Stimulated activated CD4-positive, alpha-beta T cell treated with anti-CD3 and anti-CD28 coated beads, TNF-alpha, amount 100 ng/mL, for 4 hours (primary cell): ENCODE measurements at places on chromosomes 7 and 10.

DNA sequence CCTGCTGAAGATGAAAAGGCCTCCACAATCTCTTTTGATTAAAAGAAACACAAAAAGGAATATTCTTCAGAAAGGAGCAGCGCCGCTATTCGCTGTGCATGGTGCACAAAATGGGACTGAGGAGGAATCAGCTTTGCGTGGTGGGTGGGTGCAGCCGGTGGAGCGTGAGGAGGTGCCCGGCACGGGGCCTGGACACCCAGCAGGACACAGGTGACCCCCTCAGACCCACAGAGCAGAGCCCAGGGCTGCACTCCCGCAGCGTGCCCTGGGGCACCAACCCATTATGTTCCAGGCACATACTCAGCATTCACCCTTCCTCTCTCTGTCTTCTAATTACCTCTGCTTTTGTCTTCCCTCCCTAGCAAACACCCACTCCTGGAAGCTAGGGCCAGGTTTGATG, 238.0 kb upstream of the PPP2R2D start:
- no peak for DNase-seq

DNA sequence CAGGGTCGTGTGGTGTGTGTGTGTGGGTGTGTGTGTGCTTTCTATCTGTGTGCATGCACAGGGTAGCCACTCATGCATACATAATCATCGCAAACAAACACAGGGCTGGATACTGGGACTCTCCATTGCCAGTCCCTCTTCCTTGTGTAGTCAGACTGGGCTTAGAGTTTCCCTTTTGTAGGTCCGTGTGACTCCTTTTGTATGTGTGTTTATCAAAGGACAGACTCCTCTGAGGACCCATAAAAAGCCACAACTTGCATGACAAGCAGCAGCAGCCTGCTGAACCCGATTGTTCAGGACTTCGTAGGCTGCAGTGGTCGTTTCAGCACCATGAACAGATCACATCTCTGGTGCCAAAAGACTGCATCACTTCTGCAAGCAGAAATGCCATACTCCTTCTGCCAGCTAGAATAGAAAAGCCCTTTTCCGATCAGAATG, 895 bp downstream of the VSTM2A start:
- no peak for DNase-seq

GRCh38 chr7:12706900-12707536, 19.6 kb downstream of the ARL4A start:
- no peak for DNase-seq

- DNase-seq, result no peak
Measured at GRCh38 chr7:101315336-101315735, 6.3 kb downstream of the IFT22 start.

DNA sequence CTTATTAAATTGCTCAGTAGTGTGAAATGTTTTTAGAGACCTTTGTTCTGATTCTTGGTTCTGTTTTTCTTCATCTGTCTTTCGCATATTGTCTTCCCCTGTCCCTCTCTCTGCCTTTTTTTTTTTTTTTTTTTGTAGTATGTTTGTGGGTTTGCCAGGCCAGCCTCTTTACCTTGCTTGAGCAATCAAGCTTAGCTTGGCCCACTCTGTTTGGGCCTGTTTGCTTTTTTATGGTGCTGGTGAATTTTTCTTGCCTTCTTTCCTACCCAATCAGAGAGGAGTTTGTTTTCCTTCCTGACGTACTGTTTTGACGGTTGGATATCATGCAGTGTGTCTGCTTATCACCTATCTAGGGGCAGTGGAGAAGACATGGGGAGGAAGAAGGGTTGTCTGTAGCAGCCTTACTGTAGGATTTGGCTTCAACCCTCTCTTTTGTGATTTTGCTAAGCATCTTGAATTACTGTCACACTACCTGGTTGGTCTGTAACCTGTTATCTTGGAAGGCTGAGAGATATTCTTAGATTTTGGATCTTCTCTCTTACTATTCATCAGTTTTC, 64.0 kb downstream of the BBS9 start:
- DNase-seq, result no peak

GRCh38 chr10:101007099-101007711, 7.6 kb downstream of the LZTS2 start:
- DNase-seq, result no peak

- DNase-seq, result no peak
Measured at GRCh38 chr10:30172673-30173072, 113.3 kb upstream of the JCAD start.

DNA sequence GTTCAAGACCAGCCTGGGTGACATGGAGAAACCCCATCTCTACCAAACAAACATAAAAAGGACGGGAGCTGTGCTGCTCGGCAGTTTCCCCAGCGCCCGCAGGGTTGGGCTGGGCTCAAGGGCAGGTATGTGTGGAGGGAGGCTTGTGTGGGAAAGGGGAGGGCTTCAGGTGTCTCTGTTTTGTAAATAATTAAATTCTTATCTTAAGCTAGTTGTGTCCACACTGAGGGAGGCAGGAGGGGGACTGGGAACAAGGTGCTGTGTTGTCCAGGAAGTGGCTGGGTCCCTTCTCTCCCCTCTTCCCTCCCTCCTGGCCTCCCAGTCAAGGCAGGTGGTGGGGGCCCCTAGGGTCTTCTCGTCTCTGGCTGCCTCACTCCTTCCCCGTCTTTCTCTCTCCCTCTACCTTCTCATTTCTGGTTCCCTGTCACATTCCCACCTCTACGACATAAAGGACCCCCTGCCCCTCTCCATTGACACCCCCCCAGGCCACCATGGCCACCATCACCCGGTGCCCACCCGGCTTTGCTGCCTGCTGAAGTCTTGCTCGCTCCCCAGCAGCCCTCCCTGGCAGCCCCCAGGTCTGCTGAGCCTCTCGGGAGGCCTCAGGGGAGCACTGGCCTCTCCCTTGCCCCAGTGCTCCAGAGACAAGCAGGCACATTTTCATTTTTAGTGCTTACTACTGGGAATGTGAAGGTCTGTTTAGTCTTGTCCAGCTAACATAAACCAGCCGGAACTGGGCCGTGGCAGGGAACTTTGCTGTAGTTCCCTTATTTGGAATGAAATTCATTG, 19.3 kb downstream of the NEURL1 start:
- no peak for DNase-seq

DNA sequence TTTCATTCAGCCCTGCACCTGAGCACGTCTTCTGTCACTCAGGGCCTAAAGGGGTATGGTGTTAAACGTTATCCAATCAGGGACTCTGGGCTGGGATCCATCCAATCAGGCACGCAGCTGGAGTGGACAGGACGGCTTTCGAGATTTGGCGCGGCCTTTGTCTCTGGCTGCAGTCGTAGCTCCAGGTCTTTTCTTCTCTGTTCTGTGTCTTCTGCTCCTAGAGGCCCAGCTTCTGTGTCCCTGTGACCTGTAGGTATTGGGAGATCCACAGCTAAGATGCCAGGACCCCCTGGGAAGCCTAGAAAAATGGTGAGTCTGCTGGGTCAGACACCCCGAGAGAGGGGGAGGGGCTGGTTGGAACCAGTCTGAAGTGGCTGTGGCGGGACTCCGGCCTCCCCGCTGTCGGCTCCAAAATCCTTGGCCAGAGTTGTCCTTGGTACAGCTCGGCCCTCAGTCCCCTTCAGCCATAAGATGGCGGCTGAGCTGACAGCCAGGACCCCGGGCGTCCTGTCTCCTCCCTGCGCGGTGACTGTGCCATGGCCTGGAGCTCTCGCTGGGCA, 11.7 kb upstream of the ZNF680 start:
- DNase-seq, result no peak

DNA sequence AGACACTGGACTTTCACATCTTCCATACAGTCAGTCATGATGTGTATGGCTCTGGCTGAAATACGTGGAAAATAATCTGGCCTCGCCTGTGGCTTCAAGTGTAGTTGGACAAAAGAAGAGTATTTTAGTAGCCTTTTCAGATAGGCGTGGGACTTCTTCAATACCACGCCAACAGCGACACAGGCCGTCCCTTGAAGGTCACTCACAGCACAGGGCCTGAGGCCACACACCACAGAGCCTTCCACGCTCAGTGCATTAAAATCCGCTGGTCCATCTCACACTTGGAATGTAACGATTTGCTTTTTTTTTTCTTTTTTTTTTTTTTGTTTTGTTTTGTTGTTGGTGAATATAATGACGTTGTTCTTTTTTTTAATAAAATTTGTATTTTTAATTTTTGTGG, 51.8 kb upstream of the SUN1 start:
- no peak for DNase-seq

DNA sequence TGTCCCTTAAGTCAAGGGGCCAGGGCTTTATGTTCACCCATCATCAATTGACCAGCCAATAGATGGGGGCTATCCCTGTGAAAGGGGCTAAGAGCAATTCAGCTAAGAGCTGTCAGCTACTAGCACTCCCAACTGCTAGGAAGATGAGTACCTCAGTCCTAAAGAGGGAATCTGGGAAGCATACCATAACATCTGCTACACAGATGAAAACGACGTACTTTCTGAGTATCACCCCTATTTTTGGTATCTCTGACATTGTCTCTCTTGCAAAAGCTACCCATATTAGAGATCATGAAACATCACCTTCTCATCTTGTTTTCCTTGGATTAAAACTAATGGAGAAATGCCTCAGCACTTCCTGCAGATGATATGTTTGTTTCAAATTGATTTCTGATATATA, 7.5 kb upstream of the SMNDC1 start:
- DNase-seq, result no peak

DNA sequence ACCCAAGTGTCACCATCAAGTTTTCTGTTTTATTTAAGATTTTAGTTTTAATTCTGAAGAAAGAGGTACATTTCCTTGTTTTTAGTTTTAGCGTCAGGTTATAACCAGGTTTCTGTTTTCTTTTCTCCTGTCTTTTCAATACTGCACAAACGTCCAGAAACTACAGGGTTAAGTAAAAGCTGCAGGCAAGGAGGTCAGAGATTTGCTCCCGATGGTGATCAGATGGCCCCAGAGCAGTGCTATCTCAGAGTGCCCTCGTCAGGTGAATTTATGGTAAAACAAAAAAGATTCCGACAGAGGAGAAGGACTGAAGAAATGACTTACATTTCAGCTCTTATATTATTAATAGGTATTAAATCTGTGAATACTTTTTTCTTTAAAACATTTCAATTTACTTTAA, 128.2 kb downstream of the STRA8 start:
- no peak for DNase-seq

DNA sequence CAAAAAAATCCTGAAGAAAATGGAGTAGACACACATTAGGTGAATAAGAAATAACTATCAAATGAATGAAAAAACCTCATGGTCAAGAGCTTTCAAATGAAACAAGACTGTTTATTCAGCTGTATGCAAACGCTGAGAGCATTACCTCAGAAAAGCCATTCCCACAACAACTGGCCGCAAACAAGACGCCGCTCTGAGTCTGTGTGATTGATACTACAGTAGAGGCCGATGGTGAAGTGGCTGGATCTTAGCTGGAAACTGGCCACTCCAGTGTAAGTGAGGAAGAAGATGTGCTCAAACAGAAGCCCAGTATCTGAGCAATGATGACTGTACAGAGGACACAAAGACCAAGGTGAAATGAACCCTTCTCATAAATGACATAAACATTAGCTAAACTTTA, 252.4 kb upstream of the GHITM start:
- no peak for DNase-seq

DNA sequence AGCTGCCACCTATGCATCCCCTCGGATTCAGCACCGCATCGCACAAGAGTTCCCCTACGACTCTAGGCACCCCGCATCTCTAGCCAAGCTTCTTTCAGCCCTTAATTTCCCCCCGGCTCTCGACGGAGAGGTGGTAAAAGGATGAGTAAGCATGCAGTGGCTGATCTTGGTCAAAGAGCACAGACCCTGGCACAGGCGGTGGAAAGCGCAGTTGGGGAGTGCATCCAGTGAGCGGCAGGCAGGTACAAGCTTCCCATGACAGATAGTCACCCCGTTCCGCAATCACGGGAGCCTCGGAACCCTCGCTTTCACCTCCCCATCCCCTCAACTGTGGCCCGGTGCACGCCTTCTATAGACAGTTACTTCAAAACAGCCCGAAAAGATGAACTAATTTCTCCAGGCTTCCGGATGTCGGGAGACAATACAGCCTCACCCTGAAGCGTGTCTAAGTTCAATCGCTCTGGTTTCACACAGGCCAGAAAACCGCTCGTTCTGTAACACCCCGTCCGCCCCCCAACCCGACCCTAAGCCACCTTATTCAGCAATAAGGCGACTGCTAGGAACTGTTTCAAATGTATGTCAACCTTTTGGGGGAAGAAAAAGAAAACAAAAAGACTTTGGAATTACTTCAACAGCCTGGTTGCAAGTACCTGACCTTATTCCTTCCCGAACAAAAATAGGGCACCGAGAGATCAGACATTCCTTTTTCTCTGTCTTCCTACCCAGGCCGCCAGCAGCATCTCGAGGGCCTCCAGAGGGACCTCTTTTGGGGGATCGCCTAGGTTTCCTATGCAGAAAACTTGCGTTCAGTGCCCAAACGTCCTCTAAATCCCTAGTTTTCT, 1.4 kb downstream of the RHEB start:
- peak; percentile 31 for DNase-seq

GRCh38 chr10:517241-517830, 172.1 kb downstream of the DIP2C start:
- DNase-seq, result no peak

DNA sequence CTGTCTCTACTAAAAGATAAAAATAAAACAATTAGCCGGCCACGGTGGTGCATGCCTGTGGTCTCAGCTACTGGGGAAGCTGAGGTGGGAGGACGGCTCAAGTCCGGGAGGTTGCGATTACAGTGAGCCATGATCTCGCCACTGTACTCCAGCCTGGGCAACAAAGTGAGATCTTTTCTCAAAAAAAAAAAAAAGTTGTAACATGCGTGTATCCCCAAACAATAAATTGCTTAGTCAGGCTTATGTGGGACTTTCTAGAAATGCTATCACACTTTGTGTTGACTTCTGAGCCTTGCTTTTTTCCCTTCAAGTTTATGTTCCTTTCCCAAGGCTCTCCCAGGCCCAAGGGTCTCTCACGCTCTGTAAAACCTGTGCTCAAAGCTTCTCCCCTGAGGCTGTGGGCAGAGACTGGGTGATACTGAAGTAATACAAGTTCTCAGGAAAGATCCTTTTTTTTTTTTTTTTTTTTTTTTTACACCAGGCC, 88.0 kb upstream of the TNS3 start:
- no peak for DNase-seq

GRCh38 chr7:105875505-105875904, 894 bp downstream of the ATXN7L1 start:
- no peak for DNase-seq

DNA sequence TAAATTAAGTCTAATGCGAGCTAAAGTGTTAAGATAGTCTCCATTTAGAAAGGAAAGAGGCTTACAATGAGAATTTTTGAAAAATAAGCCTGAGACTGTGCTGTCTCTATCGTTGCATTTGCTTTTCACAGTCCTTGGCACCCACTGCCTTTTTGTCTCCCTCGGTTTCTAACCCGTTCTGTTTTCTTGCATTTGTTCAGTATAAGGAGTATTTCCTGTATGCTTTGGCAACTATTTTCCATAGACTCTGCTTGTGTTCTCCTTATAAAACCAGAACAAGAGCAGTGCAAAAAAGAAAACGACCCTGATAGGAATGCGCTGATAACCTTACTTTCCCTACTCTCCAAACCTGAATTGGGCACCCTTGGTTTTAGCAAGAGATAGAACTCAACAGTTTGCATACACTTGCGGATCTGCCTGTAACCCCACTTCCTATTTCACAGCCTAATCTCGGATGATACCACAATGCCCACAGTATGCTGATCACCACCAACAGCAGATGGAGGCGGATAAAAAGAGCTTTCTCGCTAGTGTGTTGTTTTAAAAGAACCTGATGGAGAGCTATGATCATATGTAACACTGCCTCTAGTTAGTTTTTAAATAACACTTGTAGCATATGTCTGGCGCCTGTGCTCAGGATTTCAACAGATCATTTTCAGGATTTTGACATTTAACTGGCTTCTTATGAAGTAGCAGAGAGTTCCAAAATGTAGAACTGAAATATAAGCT, 1.6 kb upstream of the ARHGAP12 start:
- DNase-seq, result no peak
